ENCODE measurements at places on chromosomes 3 and 15.

GRCh38 chr3:12409684-12410596 is 74.3 kb upstream of the TSEN2 start:
- DNase-seq = no peak

GRCh38 chr15:63833021-63833696 is 589 bp downstream of the HERC1 start:
- peak; percentile 61 for DNase-seq

- no peak for DNase-seq
Observed at GRCh38 chr3:115287198-115287597, 140.1 kb upstream of the ZBTB20 start.

DNA sequence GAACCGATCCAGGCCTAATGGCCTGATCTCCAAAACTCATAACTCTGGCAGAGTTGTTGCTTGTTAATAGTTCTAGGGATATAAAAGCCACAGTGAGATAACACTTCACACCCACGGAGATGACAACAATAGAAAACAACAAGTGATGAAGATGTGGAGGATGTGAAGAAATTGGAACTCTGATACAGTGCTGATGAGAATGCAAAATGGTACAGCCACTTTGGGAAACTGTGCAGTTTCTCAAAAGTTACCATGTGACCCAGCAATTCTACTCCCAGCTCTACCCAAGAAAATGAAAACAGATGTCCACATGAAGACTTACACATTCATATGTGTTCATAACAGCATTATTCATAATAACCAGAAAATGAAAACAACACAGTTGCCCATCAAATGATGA is 3.8 kb downstream of the CMTM7 start:
- DNase-seq = no peak

- no peak for DNase-seq
Observed at GRCh38 chr3:64150623-64151207, 74.6 kb downstream of the PRICKLE2 start.

DNA sequence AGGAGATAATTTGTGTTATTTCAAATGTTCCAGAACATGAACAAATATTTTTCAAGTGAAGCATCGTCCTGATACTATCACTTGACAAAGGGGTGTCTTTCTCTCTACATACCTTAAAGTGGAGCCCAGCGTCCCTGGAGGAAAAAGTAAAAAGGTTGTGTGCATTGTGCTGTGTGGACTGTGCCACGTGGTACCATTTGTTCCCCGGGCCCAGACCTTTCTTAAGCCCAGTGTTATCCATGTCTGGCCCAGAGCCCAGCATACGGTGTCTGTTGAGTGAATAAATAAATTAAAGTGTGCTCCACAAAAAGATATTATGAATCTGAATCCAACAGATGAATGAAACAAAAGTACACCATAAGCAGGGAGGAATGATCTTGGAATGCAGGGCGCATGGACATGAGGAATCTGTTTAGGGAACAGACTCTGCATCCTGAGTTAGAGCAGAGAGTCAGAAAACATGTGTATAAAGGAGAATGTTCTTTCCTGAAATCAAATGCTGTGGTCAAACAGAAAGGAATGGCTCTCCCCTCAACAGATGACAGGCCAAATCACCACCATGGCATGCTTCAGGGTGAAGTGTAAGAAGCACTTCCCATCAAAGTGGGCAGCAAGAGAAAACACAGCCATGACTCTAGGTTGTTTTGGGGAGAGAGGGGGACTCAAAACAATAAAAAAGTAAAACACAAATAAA is 8.1 kb upstream of the PRSS50 start:
- no peak for DNase-seq

- DNase-seq = no peak
Observed at GRCh38 chr3:106030627-106030963, 161.8 kb upstream of the CBLB start.

DNA sequence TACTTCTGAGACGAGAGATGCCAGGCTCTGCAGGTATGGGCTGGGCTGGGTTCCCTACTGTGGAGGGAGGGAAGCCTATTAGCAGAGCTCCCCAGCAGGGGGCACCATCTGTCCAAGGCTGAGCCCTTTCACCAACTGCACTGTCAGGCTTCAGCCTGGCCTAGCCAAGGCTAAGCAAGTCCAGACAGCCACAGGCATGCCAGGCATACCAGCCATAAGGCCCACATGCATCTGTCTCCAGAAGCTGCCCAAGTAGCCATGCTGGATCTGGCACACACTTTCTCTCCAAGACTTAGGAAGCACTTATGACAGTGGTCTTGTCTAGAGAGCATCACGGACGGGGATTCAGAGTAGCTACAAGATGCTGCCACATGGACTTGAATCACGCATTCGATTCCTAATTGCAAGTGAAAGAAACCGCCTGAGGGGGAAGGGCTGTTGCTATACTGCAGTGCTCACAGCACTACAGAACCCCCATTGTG is 28.3 kb downstream of the RUVBL1 start:
- DNase-seq = peak; percentile 87

DNA sequence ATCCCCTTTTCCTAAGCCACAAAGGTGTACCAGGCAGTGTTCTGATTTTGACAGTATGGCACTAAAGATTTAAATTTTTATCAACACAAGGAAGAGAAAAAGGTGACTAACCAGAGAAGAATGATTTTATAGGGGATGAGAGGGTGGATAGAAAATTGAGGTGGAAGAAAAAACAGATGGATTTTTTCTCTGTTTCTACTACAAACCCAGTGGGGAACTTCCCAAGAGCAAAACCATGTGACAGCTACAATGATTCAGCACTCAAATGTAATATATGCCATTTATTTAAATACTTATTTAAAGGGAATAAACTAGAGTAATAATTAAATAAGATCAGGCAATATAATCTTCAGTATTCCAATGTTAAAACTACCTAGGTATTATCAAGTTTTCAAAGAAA is 11.1 kb downstream of the DCUN1D1 start:
- no peak for DNase-seq

DNA sequence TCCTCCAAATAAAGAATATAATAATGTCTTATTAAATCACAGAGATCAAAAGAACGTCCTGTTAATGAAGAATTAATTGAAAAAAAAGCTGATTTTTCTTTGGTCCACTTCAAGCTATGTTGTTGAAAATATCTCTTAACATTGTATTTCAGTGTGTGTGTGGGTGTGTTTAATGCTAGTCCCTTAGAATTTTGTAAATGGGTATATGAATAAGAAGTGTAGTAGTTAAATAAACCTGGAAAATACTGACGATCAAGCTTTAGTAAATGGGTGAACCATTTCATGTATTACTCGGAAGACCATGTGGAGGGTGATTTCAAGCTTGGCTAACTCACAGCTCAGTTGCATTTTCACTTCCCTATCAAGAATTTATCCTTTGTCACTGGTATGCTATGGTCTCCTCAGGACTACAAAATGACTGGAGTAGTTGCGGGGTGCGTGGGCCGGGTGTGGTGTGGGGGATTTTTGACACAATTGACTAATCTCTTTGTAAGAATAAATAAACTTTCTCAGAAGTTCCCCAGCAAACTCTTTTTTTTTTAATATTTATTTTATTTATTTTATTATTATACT is 586.4 kb downstream of the GRM7 start:
- DNase-seq = no peak

- DNase-seq = no peak
Observed at GRCh38 chr3:182364723-182365650, 428.3 kb upstream of the ATP11B start.

- DNase-seq = no peak
Observed at GRCh38 chr3:153927107-153927506, 194.1 kb upstream of the ARHGEF26 start.

- DNase-seq = no peak
Observed at GRCh38 chr3:37227870-37228549, 53.6 kb upstream of the LRRFIP2 start.

GRCh38 chr3:78338405-78338804 is 1298.5 kb downstream of the ROBO2 start:
- no peak for DNase-seq

DNA sequence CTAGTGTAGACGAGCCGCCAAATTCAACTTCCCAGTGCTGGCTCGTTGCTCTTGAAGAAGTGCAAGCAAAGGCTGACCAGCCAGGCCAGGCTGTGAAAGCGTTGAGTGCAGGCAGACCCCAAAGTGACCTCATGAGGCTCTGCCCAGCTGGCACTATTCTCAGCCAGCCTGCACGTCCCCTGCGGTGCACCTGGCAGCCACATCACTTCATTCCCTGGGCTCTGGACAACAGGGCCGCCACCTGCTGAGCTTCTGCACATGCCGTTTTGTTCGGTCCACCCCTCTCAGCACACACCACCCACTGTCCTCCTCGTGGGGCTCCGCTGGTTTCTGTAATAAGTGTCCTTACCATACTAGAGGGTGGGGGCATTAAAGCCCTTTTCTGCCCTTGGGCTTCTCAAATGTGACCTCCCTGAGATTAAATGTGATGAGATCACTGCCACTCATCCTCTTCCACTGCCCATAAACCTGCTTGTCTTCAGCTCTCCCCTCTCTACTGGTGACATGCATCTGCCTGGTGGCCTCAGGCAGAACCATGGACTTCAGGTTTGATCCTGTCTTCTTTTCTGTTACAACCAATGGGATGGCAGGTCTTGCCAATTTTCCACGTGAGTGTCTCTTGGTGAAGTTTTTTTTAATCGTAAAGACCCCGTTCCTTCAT is 6.1 kb downstream of the RASGRF1 start:
- DNase-seq = no peak

DNA sequence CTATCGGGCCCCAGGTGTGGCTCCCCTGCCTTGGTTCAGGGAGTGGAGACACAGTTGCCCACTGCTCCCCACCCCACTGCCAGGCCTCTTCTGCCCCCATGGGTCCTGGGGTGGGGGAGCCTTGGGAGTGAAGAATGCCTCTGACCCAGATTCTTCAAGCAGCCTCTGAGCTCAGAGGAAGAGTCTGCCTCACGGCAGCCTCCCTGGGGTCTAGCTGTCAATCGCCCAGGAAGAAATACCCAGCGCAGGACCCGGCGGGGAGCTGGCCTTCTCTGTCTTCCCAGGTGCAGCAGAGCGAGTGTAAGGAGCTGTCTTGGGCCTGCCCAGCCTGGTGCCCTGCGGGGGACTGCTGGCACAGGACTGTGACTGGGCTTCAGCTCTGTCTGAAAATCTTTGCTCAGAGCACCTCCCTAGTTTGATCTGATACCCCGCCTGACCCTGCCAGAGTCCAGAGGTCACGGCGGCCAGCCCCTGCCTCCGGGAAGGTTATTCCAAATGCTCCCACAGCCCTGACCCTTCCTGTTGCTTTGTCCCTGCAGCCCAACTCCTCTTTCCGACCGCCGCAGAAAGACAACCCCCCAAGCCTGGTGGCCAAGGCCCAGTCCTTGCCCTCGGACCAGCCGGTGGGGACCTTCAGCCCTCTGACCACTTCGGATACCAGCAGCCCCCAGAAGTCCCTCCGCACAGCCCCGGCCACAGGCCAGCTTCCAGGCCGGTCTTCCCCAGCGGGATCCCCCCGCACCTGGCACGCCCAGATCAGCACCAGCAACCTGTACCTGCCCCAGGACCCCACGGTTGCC is 11.0 kb downstream of the ANKRD63 start:
- no peak for DNase-seq

GRCh38 chr3:169112153-169112892 is 551.2 kb downstream of the MECOM start:
- no peak for DNase-seq

GRCh38 chr3:140758791-140759444 is 81.1 kb downstream of the TRIM42 start:
- no peak for DNase-seq

GRCh38 chr15:73678498-73678897 is 5.7 kb upstream of the CD276 start:
- no peak for DNase-seq

DNA sequence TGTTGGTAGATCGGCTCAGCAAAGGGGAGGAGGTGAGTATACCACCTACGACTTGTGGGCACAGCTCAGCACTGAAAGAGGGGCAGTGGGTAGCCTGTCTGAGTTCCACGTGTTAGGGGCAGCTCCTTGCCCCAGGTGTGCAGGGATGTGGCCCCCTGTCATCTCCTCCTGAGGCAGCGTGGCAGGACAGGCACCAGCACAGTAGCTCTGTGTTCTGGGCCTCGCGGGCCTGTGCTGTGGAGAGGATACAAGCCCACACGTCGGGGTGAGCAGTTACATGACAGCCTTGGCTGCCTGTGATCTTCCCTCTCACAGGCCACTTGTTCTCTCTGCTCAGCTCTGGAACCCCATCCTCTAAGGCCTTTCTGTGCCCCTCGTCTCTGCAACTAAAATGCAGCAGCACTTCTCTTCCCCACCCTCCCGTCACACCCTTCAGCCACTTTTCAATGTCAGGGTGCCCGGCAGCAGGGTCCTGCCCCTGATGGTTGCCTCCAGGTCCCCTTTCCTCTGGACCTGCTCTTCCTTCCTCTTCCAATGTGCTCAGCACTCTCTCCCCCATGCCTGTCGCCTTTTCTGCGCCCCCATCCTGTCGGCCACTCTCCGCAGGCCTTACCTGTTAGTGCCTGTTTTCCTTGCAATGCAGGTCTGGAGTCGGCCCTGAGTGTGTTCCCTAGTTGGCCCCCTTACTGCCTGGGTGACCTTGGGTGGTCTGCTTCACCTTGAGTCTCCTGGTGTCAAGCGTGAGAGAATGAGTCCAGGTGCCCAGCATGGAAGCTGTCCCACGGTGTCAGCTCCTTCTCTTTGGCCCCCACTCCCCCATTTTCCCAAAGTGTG is 18.2 kb upstream of the CPNE9 start:
- no peak for DNase-seq

GRCh38 chr3:28978092-28978491 is 302.8 kb upstream of the RBMS3 start:
- no peak for DNase-seq

GRCh38 chr15:100628746-100629145 is 26.4 kb downstream of the ASB7 start:
- no peak for DNase-seq

GRCh38 chr3:179769411-179770247 is 116.8 kb downstream of the USP13 start:
- no peak for DNase-seq

DNA sequence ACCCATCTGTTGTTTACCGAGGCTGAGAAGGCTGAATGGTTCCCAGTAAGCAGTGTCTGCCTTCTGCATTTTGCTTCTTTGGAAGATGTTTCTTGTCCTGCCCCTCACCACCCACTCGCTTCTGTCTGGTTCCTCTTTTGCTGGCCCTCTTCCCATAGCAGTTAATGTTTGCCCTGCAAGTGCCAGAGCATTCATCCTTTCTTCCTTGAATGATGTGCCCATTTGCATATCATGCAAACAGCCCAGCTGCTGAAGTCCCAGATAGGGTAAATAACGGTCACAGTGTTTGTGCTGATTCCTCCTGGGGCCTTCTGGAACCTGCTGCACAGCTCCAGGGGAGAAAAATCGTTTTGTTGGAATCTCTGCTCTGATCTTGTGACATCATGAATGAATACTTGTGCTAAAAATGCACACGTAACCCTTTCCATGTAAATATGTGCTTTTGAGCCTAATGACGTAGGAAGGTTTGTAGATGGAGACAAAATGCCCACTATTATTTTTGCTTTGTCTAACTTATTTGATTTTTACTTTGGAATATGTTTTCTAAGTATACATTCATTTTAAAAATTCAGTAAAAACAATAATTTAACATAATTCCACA is 381.0 kb downstream of the SOX2 start:
- no peak for DNase-seq

GRCh38 chr3:175493301-175493700 is 634.2 kb downstream of the NAALADL2 start:
- no peak for DNase-seq
